Placental pericyte (primary cell): ENCODE measurements at places on chromosomes 7 and 10. TPM values are rescaled to one million over a fixed set of nuclear protein-coding genes. Genes with fewer than 3 reads are reported as not detected.

The FAM237B gene
- total RNA-seq = not detected in 2 replicates

The UPK3B gene
- total RNA-seq = not detected in 2 replicates

The ATE1 gene
- 25.4 and 38.5 TPM in 2 replicates for total RNA-seq

The SPDYE9 gene
- not detected in 2 replicates for total RNA-seq

The CPA2 gene
- 0.22 TPM in 1 of 2 replicates, not detected in the other for total RNA-seq

The MYPN gene
- total RNA-seq = 0.22 and 1.3 TPM in 2 replicates

The DNMBP gene
- 26.3 and 93.5 TPM in 2 replicates for total RNA-seq

The NEUROD6 gene
- total RNA-seq = not detected in 2 replicates

The MYL7 gene
- 0.44 TPM in 1 of 2 replicates, not detected in the other for total RNA-seq

The MACROH2A2 gene
- 1.3 and 2.0 TPM in 2 replicates for total RNA-seq

The ALDH18A1 gene
- 102 and 120 TPM in 2 replicates for total RNA-seq

The CHAT gene
- total RNA-seq = not detected in 2 replicates

The CALN1 gene
- total RNA-seq = not detected in 2 replicates

The CDH23 gene
- total RNA-seq = under 0.01 and 0.14 TPM in 2 replicates

The FAM149B1 gene
- 16.3 and 18.4 TPM in 2 replicates for total RNA-seq

The NOC3L gene
- 18.4 and 31.2 TPM in 2 replicates for total RNA-seq

The RSPH10B2 gene
- 0.22 TPM in 1 of 2 replicates, not detected in the other for total RNA-seq

The MYO1G gene
- 0.14 and 0.22 TPM in 2 replicates for total RNA-seq

The CCM2 gene
- 39.2 and 86.3 TPM in 2 replicates for total RNA-seq

The SSMEM1 gene
- total RNA-seq = 0.22 TPM in 1 of 2 replicates, not detected in the other

The PDGFA gene
- total RNA-seq = 74.6 and 177 TPM in 2 replicates

The PTN gene
- total RNA-seq = 5.9 and 9.6 TPM in 2 replicates

The GPR26 gene
- not detected in 2 replicates for total RNA-seq

The PAPOLB gene
- under 0.01 and 0.14 TPM in 2 replicates for total RNA-seq

The RNF148 gene
- total RNA-seq = 0.72 and 1.5 TPM in 2 replicates

The SLC37A3 gene
- 61.1 and 71.6 TPM in 2 replicates for total RNA-seq

The FBXO24 gene
- 0.66 and 0.86 TPM in 2 replicates for total RNA-seq
